ENCODE measurements at places on chromosomes 11 and 22.

- DNase-seq, result no peak
These were observed 640.2 kb downstream of the LRRC4C start for GRCh38 chr11:40819230-40819629.

- no peak for DNase-seq
These were observed 57.1 kb upstream of the TCF20 start for GRCh38 chr22:42327462-42328129.

- DNase-seq, result no peak
These were observed 5.6 kb downstream of the FBXO7 start for GRCh38 chr22:32480238-32480637.

- no peak for DNase-seq
These were observed 19.9 kb upstream of the TMPRSS13 start for GRCh38 chr11:117949062-117949461.

DNA sequence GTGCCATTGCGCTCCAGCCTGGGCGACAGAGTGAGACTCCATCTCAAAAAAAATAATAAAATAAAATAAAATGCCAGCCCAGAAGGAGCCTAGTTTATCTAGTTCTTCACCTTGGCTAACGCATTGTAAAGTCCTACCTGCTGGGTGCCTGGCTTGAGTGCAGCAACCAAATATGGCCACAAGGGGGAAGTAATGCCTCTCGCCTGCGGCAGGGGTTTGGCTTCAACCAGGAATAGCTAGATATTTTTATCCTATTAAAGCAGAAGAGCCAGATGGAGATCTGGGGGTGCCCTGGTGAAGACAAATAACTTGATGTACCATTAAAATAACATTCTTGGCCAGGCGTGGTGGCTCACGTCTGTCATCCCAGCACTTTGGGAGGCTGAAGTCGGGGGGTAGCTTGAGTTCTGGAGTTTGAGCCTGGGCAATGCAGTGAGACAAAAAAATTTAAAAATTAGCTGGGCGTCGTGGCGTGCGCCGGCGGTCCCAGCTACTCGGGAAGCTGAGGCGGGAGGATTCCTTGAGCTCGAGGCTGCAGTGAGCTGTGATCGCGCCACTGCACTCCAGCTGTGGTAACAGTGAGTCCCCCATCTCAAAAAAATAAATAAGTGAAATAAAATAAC lies 20.6 kb upstream of the PLEKHB1 start:
- DNase-seq, result peak; percentile 58

DNA sequence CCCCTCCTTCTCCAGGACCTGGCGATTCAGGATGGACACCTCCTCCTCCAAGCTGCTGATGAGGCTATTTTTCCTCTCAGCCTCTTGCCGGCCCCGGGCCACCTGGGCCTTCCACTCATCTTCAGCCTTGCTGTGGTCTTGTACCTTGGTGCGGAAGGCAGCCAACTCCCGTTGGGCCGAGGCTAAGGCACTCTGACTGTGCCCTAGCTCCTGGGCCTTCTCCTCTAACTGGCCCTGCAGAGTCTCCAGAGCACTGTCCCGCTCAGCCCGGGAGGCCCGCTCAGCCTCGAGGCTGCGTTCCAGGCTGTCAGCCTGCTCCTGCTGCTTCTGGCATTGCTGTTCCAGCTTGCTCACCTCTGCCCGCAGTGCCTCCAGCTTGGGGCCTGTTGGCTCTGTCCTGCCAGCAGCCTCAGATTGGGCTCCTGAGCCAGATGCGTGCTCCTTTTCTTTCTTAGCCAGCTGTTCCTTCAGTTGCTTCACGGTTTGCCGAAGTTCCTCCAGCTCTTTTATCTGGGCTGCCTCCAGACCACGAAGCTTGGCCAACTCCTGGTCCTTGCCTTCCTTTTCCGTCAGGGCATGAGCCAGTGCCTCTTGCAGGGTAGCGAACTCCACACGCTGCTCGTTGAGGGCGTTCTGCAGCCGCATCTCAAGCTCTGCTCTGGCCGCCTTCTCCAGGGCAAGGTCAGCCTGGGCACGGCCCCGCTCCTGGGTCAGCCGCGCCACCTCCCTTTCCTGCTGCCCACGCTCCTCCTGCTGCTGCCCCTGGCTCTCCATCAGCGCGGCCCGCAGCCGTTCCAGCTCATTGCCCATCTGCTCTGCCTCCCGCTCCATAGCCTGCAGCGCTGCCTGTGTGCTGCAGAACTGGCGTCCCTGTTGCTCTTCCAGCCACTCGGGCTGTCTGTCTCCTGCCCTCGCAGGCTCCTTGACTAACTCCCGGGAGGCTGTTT lies 15.3 kb downstream of the IL18BP start:
- no peak for DNase-seq

GRCh38 chr11:121715405-121715804 lies 262.6 kb upstream of the SORL1-AS1 start:
- no peak for DNase-seq

DNA sequence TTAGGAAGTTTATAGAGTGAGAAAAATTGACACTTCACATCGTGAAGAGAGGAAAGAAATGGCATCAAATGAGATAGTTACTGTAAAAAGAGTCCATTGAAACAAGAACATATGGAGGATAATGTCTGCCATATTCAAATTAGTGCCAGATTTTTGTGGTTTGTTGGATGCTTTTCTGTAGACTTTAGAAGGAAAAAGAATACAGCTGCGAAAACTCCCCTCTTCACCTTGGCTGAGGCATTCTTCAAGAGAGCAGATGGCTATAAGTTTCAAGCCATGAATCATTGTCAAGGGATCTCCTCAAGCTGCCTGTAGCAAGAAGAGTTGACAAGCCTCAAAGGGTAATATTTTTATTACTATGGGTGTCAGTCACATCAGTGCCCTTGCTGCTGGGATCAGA lies 507.4 kb upstream of the RAG2 start:
- DNase-seq, result no peak

GRCh38 chr11:131899950-131900580 lies 529.6 kb downstream of the NTM start:
- no peak for DNase-seq

GRCh38 chr22:28009272-28009827 lies 90.3 kb upstream of the PITPNB start:
- peak; percentile 69 for DNase-seq

GRCh38 chr11:112828421-112828820 lies 132.8 kb upstream of the NCAM1 start:
- DNase-seq, result no peak

GRCh38 chr11:71537537-71537936 lies 288 bp upstream of the KRTAP5-8 start:
- no peak for DNase-seq

DNA sequence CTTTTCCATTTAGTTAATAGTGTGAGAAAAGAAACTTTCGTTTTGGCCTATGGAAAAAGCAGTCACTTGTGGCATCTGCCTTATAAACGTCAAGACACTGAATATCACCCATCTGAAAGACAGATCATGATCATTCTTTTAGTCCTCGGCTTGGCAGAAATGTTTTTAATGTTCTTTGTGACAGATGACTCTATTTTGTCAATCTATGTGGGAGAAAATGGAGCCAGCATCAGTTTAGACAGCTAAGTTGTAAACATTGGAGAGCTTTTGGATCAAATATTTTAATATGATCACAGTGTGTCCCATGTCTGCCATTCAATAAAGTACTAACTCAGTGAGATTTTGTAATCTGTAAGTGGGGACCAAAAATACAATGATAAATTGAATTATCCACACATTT lies 85.1 kb upstream of the LUZP2 start:
- DNase-seq, result no peak

DNA sequence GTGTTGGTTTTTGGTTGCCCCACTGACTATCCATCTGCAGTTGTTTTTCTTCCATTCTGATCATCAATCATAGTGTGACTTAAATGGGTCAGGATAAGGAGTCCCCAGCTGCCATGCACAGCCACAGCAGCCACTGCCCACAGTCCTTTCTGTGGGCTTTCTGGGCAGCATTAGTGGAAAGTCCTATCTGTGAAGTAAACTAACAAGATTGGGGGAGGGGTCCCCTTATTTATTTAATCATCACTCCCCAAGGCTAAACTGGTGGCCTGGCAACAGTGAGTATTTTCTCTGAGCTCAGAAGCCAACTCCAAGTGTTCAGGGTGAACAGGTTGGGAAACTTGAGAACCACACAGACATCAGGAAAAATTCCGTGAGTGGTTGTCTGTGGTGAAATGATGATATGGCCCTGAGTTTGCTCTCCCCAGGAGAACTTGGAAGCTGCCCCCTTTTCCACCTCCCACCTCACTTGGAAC lies 145.0 kb downstream of the CCDC34 start:
- DNase-seq, result no peak

- no peak for DNase-seq
These were observed 110.8 kb downstream of the LDLRAD3 start for GRCh38 chr11:36054628-36055027.

- DNase-seq, result no peak
These were observed 93.2 kb upstream of the SYT13 start for GRCh38 chr11:45379162-45379863.

DNA sequence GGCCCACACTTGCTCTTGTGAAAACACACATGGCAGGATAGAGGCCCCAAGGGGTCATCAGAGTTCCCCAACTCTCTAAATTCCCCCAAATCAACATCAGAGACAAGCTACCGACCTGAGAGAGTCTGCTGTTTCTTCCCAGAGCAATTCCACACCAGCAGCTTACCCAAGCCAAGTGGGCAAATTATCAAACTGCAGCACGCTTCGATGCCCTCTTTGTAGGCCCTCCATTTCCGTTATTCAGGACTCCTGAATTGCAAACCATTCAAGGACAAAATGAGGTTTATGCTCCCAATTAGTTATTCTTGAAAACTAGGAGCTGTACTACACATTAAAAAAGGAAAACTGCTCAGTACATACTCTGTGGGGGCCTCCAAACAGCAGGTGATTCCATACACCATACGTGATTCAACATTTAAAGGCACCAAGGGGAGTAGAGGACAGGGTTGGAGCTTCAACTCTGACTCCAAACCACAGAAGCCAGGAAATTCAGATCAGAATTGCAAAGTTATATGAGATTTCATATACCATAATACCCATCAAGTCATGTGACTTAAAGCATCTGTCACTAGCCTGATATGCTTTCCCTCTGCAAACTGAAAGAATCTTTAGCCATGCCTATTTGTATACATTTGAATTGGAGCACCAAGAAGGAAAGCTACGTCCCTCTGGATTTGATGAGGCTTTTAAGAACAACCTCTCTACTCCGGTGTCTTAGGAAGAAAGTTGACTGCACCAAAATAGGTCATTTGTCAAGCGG lies 234.8 kb downstream of the CADM1 start:
- DNase-seq, result no peak

DNA sequence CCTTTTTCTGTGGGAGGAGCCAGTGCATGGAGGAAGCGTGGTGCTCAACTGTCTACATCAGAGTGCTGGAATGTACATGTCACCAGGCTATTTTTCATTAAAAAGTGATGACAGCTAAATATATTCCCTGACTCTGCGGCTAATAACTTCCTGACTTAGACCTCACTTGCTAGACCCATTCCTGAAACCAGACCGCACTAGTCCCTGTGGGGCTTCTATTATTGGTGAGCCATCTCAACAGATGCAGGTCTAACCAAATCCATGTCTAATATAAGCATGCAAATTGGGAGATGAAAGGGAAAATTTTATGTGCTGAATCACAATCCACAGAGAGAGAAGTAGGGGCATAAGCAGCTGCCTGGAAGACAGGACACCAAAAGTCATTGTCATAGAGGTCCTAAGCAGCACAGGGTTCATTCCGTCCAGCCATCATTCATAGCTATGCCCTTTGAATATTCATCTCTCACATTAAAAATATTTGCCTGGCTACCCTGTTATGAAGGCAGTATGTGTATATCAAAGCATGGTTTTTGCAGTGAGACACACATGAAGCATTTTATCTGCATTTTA lies 110.9 kb upstream of the BLID start:
- no peak for DNase-seq

DNA sequence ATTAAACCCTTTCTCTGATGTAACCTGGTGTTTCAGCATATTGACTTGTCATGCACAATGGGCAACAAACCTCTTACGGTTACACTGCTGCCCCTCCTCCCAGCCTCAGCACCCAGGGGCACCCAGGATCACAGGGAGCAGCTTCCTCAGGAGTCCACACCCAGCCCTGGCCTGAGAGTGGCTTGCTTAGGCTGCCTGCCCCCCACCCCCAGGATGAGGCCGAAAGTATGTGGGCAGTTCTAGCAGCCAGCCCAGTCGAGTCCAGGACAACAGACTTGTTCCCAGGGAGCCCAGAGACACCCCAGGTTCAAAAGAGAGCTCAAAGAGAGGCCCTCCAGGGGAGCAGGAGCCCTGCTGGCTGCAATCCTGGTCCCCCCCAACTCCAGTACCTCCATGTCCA lies 108.1 kb upstream of the THY1 start:
- DNase-seq, result no peak

GRCh38 chr22:47605441-47605840 lies 843.0 kb downstream of the TBC1D22A start:
- DNase-seq, result no peak

GRCh38 chr22:50444663-50445062 lies 30.2 kb downstream of the SBF1 start:
- no peak for DNase-seq

- DNase-seq, result no peak
These were observed 91.5 kb upstream of the SHANK2 start for GRCh38 chr11:71343828-71344400.

GRCh38 chr11:35531246-35531645 lies 5.8 kb upstream of the PAMR1 start:
- no peak for DNase-seq

DNA sequence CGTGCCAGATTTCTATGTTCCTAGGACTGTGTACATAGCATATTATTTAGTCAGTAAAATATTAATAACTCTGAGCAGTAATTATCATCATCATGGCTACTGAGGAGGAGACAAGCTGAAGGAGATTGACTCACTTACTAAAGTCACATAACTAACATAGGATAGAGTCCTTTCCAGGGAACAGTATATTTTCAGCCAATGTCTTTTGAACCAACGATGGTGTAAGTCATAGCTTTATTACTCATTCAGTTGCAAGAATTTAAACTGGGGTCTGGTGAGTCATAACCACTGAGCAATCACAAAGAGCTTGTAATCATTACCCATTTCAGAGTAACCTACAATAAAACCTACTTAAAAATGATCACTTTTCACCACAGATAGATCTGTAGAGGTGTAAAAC lies 1564.8 kb upstream of the TENM4 start:
- no peak for DNase-seq

GRCh38 chr11:68120273-68121066 lies 718 bp downstream of the CHKA start:
- peak; percentile 9 for DNase-seq

DNA sequence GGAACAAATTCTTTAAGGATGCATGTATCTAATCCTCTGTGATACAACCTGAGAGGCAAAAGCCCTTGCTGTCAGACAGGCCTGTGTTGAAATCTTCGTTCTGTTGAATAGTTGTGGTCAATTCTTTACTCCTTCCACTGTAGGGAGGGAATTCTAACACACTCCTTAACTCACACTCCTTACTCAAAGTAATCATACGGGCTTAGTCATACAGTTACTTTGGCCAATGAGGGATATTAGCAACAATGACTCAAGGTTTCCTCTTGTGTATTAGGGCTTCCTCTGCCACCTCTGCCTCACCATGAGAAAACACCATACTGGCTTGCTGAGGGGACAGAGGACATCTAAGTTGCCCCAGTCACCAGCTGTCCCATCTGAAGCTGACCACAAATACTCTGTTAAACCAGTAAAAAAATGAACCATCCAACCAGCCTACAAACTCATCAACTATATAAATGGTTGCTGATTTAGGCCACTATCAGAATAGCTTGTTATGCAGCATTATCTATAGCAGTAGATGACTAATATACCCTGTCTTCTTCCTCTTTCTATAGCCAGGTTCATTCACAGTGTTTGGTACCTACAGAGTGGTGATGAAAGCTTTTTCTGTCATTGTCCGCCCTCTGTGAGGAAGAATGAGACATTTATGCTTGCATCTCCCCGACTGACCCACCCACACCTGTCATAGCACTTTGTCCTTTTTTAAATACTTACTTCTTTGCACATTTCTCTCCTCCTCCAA lies 322.8 kb upstream of the SYN3 start:
- DNase-seq, result no peak

All from T-helper 2 cell (primary cell).